ENCODE measurements at places on chromosomes 2 and 18.

GRCh38 chr2:72395096-72395495, 247.4 kb upstream of the CYP26B1 start:
- DNase-seq, result no peak

DNA sequence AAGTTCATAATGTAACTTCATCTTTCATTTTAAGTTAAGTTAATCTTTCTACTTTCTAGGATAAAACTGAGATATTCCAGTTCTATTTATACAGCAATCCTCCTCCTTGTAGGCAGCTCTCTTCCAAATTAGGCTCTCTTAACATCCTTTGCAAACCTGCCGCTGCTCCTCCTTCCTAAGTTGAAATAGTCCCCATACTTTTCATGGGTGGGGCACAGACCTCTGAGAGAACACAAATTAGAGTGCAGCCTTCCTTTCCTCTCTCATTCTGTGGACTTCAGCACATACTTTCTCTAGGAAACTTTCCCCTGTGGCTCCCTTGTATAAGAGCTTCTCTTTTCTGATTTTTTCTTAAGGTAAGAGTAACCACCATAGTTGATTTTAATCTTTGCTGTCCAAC, 28.3 kb downstream of the TWSG1 start:
- DNase-seq, result no peak

GRCh38 chr2:210461401-210461800, 15.2 kb downstream of the LANCL1 start:
- peak; percentile 35 for DNase-seq

DNA sequence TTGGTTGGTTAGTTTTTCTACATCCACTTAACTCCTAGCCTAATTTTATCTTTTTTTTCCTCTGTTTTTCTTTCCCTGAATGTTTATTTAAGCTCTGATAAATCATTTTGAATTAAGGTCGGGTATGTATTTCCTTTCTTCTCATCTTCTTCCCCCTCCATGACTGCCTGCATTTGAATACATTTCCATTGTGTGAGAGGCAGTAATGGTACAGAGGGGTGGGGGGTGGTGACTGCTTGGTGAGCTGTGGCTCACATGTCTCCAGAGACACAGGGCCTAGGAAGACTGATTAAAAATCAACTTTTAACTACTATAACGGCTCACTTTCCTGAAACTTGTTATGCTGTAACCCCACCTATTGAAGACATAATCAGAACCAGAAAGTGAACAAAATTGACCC, 58.0 kb downstream of the NEDD4L start:
- no peak for DNase-seq

Measured in NCI-H187 treated with DMSO at 0.1 percent for 48 hours (cell line).